ENCODE measurements at places on chromosomes 2 and 18.
A peak's percentile ranks its signal among the peaks of the same experiment; 100 is the strongest.

DNA sequence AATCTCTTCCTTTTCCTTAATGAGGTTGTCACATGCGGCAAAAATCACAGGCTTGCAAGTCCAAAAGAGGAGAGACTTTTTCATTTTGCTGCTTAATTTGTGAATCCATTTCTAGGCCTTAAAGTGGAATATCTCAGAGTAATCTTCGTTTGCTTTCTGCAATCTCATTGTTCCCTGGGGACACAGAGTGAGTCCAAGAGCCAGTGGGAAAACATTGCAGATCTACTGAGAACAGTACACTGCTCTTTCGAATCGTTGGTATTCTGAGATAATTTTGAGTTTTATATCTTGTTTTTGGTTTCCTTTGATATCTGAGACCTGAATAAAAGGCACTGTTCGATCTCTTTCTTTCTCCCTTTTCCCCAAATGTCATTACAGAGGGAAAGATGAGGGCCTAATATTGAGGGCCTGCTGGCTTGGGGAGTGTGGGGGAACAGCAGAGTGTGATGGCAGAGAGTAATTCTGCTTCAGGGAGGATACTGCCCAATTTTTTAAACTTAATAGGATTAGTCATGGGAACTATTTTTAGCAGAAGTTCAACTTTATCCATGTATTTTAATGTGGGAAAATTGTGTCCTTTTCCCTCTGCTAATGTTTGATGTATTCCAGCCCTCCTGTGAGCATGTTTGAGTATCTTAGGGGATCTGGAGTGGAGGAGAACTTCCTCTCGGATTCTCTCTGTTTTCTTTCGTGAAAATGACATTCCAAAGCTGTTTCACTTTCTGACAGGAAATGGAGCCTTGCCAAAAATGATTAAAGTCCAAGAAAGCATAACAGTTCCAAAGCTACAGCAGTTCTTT is 418.2 kb upstream of the ZEB2 start:
- no peak for DNase-seq

GRCh38 chr2:16055848-16056580 is 115.7 kb downstream of the MYCN start:
- DNase-seq = peak; percentile 63

DNA sequence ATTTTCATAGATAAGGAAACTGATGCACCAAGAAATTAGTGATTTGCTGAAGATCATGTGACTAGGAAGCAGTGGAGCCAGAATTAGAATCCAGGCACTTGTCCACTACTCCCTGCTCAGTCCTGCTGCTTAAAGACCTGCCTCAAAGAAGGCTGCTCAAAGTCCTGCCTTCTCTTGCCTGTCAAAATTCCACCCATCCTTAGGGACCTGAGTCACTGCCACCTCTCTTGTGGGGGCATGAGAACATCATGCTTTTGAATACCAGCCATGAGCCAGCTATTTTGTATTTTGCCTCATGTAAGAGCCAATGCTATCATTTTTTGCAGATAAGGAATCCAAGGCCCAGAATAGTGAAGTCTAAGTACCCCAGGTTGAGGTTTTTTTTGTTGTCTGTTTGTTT is 47.1 kb downstream of the DDX1 start:
- no peak for DNase-seq

DNA sequence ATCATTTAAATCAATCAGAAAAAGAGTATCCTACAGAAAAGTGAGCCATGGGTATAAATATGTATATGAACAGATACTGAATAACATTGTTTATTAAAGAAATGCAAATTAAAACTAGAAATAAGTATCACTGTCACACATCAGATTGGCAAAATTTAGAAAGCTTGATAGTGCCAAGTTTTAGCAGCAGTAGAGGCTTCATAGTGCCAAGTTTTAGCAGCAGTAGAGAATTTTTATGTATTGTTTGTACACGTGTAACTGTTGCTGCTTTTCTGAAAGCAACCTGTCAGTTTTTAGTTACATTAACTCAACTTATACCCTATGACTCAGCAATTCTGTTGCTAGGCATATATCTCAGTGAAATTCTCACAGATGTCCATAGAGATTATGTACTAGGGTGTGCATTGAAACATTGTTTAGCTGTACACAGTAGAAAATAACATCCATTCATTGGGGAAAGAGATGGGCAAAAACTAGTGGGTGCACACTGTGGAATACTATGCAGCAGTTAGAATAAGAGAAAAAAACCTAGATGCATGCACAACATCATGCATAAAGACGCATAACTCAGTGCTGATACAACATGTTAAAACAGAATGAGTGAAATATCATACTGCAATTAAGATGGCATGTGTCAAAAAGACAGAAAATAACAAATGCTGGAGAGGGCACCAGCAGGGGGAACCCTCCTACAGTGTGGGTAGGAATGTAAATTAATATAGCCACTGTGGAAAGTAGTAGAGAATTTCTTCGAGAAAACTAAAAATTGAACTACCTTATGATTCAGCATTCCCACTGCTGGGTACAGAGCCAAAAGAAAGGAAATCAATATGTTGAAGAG is 294.5 kb upstream of the NT5C1B start:
- DNase-seq = no peak

DNA sequence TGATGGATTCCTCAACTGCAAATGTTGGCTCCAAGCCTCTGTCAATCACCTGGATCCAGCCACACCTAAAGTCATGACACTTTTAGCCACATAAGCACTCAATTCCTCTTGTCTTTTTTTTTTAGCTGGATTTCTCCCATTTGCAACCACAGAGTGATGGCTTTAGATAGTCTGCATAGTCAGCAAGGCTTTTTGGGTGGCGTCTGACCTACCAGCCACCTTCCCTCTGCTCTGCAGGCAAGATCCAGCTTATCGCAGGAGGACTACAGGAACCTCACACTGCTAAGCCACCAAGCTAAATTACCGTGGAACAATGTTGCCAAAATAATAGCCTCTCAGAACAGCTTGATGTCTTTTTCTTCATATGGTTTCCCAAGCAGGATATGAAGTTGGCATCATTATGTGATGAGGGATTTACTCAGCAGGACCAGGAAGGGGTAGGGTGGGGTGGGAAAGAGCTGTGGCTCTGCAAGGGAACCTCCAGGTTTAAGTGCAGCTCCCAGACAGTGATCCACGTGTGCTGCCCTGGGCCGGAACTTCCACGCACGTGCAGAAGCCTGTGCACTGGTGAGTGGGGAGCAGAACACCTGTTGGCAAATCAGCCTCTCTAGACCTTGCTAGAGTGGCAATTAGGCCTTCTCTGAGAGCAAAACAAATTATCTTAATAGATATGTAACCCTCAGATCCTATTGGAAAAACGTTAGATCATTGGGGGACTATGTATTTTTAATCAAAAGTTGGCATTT is 170.6 kb upstream of the NCK2 start:
- no peak for DNase-seq

- DNase-seq = no peak
These were observed 340 bp downstream of the SLC40A1 start for GRCh38 chr2:189580241-189580651.

DNA sequence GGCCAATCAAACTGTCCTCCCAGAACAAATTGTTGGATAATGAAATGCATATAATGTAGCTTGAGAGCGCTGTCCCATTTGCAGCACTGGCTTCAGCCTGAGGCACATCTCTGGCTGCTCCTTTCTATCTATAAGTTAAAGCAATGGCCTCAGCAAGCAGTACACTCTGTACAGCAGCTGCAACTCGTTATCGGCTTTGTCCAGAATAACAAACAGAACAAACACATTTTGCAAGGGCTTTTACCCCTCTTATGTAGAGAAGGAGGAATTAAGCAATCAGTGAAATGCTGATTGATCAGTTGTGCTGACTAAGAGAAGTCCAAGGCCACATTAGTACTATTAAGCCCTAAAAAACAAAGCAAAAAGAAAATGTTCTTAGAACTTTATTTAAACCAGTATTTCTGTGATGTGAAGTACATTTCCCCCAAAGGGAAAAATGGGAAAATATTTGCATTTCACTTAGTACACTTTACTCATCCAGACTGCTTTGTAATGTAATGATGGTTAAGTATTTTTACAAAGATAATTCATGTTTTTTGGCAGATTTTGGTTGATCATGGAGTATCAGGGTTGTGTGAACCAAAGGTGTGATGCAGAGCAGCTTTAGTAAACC is 15.0 kb upstream of the CPS1 start:
- DNase-seq = no peak

GRCh38 chr18:36676629-36677028 is 152.2 kb downstream of the TPGS2 start:
- DNase-seq = no peak

DNA sequence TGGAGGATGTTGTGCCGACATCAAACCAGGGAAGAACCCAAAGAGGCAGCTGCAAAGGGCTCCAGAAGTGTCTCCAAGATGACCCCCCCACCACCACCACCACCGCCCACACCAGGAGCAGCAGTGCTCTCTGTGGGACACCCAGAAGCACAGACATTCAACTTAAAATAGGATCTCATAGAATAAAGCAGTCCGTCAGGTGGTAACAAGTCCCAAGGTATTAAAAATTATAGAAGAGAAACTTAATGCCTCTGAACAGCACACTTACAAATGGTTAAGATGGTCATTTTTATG is 155.5 kb upstream of the ID2 start:
- DNase-seq = no peak

- no peak for DNase-seq
These were observed 507.6 kb upstream of the SPHKAP start for GRCh38 chr2:228689053-228689452.

GRCh38 chr2:222912776-222913175 is 51.9 kb downstream of the ACSL3 start:
- no peak for DNase-seq

DNA sequence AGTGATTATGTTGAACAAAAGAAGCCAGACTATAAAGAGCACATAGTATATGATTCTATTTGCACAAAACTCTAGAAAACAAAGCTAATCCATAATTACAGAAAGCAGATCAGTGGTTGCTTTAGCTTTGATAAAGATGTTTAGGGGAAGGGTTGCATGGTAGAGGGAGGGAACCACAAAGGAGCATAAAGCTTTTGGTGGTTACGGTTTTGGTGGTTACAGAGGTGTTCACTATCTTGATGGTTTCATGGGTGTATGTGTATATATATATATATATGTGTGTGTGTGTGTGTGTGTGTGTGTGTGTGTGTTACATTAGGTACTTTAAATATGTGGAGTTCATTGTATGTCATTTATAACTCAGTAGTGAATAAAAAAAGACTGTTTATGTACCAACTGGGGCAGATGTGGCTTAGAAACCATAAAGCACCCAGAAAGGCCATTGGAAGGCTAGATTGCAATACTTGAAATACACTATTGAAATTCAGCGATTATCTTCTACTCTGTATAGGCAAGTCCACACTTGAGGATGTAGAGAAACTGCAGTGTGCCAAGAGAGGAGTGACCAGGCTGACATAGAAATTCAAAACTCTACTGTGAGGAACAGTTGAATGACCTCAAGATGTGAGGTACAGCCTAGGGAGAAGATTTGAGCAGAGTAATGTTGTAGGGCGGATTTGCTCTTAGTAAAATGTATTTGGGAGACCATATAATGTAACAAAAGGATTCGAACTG is 60.6 kb downstream of the CAB39 start:
- no peak for DNase-seq

GRCh38 chr2:53576166-53576565 is 191.4 kb upstream of the CHAC2 start:
- no peak for DNase-seq

- DNase-seq = no peak
These were observed 263.7 kb upstream of the SPOPL start for GRCh38 chr2:138237667-138238384.
